ENCODE measurements at places on chromosomes 6 and 20.

DNA sequence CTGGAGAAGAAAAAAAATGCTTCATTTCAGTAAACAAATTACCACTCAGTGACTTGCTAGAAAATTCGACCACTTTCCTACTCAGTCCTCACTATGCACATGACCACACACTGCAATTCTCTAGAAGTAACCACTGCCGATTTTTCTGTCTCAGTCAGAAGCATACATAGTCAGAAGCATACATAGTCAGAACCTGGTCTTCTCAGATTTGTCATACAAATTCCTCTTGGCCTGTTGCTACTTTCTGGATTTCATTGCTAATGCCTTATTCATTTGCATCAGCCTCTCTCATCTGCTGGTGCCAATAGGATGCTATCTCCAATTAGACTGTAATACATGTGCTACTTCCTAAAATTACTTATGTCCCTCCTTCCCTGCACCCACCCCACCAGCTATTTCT lies 10.2 kb upstream of the KIF16B start:
- no peak for DNase-seq

- no peak for DNase-seq
These were observed 442.1 kb upstream of the EYS start for GRCh38 chr6:66149132-66149531.

DNA sequence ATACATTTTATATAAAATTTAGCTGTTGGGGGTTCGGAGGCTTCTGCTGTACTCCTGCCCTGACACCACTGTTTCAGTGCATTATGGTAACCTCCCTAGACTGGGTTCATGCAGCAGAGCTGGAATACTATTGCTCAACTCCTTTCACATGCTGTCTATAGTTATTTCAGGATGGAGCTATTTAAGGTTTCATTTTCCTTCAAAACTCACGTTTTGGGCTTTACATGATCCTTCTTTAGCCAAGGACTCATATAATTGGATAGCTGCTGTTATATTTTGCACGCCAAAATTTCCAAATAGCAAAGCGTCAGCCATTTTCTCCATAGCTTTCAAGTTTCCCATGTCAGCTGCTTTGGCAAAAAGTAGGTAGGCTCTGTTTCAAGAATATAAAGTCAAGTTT lies 76.8 kb downstream of the SEL1L2 start:
- DNase-seq: no peak

- no peak for DNase-seq
These were observed 29.4 kb downstream of the NR2E1 start for GRCh38 chr6:108195209-108195608.

DNA sequence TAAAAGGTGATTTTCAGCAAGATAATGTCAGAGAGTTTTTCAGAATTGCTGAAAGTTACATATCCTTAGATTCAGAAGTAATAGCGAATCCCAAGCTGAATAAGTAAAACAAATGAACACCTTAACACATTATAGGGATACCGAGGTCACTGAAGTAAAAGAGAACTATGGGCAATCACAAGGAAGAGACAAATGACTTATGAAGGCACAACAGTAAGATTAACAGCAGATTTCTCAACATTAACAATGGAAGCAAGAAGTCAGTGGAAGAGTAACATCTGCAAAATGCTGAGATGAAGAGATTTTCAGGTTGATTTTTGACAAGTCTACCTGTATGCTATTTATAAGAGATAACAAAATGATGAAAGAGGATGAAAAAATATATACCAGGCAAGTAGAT lies 86.1 kb upstream of the EZR start:
- no peak for DNase-seq

DNA sequence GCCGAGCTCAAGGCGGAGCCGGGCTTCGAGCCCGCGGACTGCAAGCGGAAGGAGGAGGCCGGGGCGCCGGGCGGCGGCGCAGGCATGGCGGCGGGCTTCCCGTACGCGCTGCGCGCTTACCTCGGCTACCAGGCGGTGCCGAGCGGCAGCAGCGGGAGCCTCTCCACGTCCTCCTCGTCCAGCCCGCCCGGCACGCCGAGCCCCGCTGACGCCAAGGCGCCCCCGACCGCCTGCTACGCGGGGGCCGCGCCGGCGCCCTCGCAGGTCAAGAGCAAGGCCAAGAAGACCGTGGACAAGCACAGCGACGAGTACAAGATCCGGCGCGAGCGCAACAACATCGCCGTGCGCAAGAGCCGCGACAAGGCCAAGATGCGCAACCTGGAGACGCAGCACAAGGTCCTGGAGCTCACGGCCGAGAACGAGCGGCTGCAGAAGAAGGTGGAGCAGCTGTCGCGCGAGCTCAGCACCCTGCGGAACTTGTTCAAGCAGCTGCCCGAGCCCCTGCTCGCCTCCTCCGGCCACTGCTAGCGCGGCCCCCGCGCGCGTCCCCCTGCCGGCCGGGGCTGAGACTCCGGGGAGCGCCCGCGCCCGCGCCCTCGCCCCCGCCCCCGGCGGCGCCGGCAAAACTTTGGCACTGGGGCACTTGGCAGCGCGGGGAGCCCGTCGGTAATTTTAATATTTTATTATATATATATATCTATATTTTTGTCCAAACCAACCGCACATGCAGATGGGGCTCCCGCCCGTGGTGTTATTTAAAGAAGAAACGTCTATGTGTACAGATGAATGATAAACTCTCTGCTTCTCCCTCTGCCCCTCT lies 1.1 kb downstream of the CEBPB start:
- peak; percentile 59 for DNase-seq

GRCh38 chr20:40785346-40785745 lies 96.3 kb upstream of the MAFB start:
- no peak for DNase-seq

- no peak for DNase-seq
These were observed 367.5 kb downstream of the GRIK2 start for GRCh38 chr6:101760843-101761621.

DNA sequence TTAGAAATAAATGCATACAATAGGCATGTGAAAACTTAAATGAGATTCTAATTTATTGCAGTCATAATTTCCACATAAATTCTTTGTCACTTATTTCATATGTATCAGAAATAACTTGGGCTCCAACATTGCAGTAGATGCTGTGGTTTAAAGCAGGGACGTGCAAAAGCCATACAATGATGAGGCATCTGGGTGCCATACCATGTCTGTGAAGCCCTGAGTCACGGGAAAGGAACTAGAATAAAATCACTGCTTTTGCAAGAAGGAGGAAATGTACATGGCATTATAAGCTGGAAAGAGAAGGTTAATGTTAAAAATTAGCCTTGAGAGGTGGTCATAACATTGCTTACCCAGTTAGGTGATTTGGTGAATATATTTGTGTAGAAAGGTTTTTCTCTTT lies 180.4 kb downstream of the SASH1 start:
- no peak for DNase-seq

GRCh38 chr6:67615796-67616195 lies 1019.3 kb upstream of the ADGRB3 start:
- DNase-seq: no peak

- no peak for DNase-seq
These were observed 18.0 kb upstream of the SIRPB2 start for GRCh38 chr20:1509237-1509636.

GRCh38 chr6:56802584-56802983 lies 152.3 kb upstream of the BEND6 start:
- peak; percentile 66 for DNase-seq

DNA sequence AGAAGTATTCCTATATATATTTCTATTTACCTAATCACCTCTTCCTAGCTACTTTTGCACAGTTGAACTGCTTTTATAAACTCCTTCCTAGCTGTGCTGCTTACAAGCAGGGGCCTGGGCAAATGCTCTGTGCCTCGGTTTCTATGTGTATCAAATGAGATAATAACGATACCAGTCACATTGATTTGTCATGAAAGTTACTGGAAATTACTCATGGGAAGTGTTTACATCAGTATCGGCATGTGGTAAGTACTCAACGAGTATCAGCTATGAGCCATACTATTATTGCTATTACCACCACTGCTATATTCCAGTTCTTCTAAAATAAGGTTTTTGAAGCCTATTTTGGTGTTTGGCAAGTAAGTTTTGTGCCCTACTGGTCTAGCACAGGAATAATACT lies 4.9 kb downstream of the LAMA4 start:
- no peak for DNase-seq

Measured in NCI-H446 treated with DMSO at 0.1 percent for 48 hours (cell line).